ENCODE measurements at places on chromosomes 4 and X. TPM values are rescaled to one million over a fixed set of nuclear protein-coding genes. Genes with fewer than 3 reads are reported as not detected.

VCX3B gene
- total RNA-seq = not detected

ATP1B4 gene
- 0.74 TPM for total RNA-seq

CEP135 gene
- total RNA-seq = 6.1 TPM

NSG1 gene
- 32.9 TPM for total RNA-seq

ELOVL6 gene
- total RNA-seq = 9.1 TPM

ELF4 gene
- 14.7 TPM for total RNA-seq

TEC gene
- 9.3 TPM for total RNA-seq

TXK gene
- 8.1 TPM for total RNA-seq

DTHD1 gene
- 0.49 TPM for total RNA-seq

CD38 gene
- 1.2 TPM for total RNA-seq

CYSLTR1 gene
- 0.98 TPM for total RNA-seq

BCORL1 gene
- total RNA-seq = 6.1 TPM

RAB9B gene
- 0.98 TPM for total RNA-seq

COL25A1 gene
- total RNA-seq = 0.49 TPM

NPY2R gene
- total RNA-seq = 0.49 TPM

SPANXB1 gene
- not detected for total RNA-seq

PNCK gene
- total RNA-seq = 9.3 TPM

KIT gene
- total RNA-seq = 16.7 TPM

NWD2 gene
- total RNA-seq = 0.49 TPM

USP17L10 gene
- total RNA-seq = not detected

FGA gene
- total RNA-seq = not detected

- no peak for DNase-seq
Measured at GRCh38 chr4:33037464-33037863, 2317.3 kb downstream of the PCDH7 start.

DNA sequence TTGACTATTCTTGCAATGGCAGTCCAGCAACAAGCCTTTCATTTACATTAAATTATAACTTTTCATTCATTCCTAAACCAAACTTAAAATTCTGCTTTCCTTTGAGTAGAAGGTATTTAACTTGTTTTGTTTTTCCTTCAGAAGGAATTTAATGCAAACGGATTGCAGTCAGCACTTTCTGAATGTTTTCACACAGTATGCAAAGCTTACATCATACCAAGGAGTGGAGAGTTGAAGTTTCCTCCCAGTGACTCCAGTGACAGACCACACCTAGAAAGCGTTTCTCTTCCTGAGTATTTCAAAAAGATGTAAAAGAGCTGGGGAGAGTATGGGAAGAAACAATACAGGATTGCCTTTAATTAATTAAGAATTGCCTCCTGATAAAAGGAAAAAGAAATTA is 8.1 kb downstream of the EPGN start:
- DNase-seq = no peak

DNA sequence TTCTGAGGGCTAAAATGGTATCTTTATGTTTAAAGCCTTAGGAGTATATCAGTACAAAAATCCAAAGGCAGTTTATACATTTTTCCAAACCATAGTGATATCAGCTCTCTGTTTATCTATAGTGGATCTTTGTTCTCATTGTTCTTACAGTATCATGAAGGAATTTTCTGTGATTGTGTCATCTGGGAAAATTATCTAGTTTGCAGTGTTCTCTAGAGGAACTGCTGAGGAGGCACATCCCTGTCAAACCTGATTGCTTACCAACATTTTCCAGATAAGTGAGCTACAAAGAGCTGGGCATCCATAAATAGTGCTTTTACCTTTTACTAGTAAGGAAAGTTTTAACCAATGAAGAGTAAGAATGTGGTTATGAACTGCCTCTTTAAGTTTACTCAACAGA is 44.9 kb upstream of the SLC25A31 start:
- no peak for DNase-seq

GRCh38 chr4:118865091-118865708 is 23.5 kb upstream of the SYNPO2 start:
- no peak for DNase-seq

GRCh38 chr4:87855559-87855958 is 22.8 kb downstream of the MEPE start:
- no peak for DNase-seq

DNA sequence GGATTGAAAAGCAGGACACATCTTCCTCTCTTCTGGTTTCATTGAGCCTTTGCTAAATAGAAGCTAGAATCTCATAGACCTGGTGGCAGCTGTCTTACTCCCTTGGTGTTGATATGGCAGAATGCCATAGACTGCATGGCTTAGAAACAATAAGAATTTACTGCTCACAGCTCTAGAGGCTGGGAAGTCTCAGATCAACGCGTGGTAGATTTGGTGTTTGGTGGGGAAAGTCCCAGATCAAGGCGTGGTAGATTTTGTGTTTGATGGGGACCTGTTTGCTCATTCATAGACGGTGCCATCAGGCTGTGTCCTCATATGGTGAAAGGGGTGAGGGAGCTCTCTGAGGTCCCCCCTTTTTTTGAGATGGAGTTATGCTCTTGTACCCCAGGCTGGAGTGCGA is 57.6 kb upstream of the PPP2R3B start:
- no peak for DNase-seq

GRCh38 chr4:5114950-5115349 is 63.7 kb downstream of the STK32B start:
- DNase-seq = no peak

DNA sequence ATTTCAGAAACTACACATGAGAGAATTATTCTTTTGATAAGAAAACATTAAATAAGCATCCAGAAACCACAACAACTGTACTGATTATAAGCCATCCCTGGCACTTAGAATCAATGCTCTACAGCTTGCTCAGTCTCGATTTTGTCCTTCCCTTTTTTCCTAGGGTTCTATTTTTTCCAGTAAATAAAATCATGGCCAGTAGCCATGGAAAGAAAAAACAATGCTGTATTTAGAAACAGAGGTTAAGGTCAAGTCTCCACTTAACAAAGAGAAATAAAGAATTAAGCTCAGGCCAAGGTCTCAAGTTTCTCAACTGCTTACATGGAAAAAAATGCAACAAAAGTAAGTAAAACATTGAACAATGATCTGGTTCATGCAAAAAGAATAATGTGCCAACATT is 38.7 kb upstream of the GRID2 start:
- no peak for DNase-seq

DNA sequence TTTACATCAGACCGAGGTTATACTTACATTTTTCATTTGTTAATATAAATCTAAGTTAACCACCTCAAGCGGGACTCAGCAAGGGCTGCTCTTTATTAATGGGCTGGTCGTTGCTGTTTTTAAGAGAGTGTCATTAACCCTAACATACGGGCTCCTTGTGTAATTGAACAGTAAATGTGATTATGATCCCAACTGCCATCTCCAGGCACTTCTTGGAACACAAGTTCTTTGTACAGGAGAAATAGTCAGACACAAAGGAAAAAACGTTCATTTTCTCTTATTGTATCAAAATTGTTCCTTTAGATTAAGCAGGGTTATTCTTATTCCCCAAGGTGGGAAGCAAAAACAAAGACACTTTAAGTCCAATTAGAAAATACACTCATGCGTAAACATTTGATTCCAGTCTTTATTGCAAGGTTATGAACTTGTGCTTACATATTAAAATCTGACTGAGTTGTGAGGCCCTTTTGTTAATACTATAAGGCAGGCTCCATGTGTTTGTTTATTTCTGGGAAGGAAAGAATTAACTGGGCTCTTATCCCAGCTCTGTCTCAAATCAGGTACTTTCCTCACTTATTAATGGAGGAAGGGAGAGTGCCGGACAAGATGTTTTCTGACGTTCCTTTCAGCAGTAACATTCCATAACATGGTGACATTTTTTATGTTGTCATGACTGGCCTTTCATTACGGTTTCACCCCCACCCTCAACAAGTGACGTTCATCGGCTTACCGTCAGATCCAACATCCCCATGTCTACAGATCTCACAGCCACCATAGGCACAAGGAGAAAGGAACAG is 95.9 kb downstream of the RASL11B start:
- no peak for DNase-seq

DNA sequence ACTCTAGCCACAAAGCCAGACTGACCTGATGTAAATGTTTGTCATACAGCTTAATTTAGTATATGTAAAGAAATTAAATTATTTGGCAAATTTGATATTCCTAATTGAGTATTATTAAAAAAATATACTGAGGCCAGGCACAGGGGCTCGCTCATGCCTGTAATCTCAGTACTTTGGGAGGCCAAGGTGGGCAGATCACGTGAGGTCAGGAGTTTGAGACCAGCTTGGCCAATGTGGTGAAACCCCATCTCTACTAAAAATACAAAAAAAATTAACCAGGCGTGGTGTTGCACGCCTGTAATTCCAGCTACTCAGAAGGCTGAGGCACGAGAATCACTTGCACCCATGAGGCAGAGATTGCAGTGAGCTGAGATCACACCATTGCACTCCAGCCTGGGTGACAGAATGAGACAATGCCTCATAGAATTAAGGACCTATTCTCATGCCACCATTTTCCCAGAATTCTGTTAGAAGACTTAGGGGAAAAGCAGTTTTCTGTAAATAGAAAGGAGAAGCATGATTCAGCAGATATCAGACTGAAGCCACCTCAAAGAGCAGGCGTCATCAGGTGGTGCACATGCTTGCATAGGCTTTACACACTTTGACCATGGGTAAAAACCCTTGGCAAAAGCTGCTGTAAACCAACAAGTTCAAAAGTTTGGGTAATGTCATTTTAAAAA is 6.1 kb downstream of the UBQLN2 start:
- no peak for DNase-seq

DNA sequence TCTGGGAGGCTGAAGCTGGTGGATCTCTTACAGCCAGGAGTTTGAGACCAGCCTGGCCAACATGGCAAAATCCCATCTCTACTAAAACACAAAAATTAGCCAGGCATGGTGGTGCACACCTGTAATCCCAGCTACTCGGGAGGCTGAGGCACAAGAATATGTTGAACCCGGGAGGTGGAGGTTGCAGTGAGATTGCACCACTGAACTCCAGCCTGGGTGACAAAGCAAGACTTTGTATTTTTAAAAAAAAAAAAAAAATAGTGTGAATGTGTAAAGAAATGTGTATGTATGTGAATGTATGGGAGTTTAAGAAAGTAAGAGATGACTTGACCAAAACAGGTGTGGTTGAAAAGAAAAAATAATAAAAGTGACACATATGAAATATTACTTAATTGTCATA is 167.7 kb upstream of the TEX13C start:
- DNase-seq = no peak

GRCh38 chrX:13791559-13791958 is 25.3 kb downstream of the GPM6B start:
- no peak for DNase-seq

DNA sequence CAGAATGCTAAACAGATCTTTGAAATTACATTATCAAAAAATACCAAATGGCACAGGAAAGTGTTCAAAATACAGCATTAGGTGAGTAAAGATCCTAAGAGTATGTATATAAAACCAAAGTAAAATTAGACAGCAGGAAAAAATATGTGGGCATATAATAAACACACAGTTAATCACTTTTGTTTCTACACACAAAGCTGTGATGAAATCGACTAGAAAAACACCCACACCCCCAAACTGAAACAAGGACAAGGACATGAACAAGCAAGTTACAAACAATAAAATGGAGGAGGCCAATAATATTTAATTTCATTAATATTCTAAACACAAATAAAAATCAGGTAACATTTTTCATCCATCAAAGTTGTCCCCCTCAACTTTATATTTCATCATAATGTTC is 143.2 kb downstream of the FRYL start:
- DNase-seq = no peak

- no peak for DNase-seq
Measured at GRCh38 chr4:69360271-69360670, 80.0 kb downstream of the UGT2B28 start.

DNA sequence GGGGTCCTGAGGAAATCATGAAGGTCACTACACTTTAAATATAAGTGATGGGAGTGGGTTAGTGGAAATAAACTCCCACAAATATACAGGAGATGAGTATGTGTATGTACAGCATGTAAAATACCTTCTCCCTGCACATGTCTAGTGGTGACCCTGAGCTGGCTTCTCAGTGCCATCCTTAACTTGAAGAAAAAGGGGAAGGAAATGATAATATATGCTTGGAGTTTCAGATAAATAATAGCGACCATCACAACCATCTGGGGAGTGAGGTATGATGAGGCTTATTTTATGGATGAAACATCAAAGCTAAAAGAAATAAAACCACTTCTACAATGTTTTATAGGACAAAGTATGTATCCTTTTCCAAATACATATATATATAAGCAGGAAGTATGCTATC is 41.0 kb upstream of the SORBS2 start:
- DNase-seq = no peak

GRCh38 chr4:139540161-139540560 is 15.9 kb downstream of the SETD7 start:
- no peak for DNase-seq

- no peak for DNase-seq
Measured at GRCh38 chr4:28232376-28232775, 1371.7 kb downstream of the STIM2 start.

- DNase-seq = no peak
Measured at GRCh38 chr4:147772459-147772969, 40.6 kb downstream of the ARHGAP10 start.

GRCh38 chrX:46665232-46666152 is 91.9 kb downstream of the CHST7 start:
- DNase-seq = no peak

DNA sequence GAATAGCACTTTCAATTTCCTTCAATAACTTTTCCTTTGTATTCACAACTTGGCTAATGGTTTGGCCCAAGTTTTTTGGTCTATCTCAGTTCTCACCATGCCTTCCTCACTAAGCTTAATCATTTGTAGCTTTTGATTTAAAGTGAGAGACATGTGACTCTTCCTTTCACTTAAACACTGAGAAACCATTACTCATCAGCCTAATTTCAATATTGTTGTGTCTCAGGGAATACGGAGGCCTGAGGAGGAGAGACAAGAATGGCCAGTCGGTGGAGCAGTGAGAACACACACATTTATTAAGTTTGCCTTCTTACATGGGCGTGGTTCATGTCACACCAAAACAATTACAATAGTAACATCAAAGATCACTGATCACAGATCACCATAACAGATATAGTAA is 56.7 kb downstream of the TSPAN5 start:
- no peak for DNase-seq

- DNase-seq = no peak
Measured at GRCh38 chr4:111542056-111542455, 603.2 kb upstream of the FAM241A start.

GRCh38 chr4:79455216-79455615 is 47.2 kb upstream of the GK2 start:
- no peak for DNase-seq
